Activated T-cell treated with anti-CD3 and anti-CD28 coated beads for 1 hour (primary cell): ENCODE measurements at places on chromosomes 16 and 17.

GRCh38 chr17:67532326-67532871 lies 155.3 kb downstream of the PITPNC1 start:
- DNase-seq: no peak

GRCh38 chr16:19879241-19879792 lies 5.3 kb downstream of the GPRC5B start:
- DNase-seq: no peak

GRCh38 chr16:73418691-73419090 lies 370.8 kb upstream of the ZFHX3 start:
- no peak for DNase-seq

- DNase-seq: no peak
Observed at GRCh38 chr16:71780521-71781089, 28.0 kb downstream of the AP1G1 start.

GRCh38 chr16:19027416-19027815 lies 40.0 kb upstream of the COQ7 start:
- no peak for DNase-seq

GRCh38 chr16:86714166-86714565 lies 135.8 kb downstream of the FOXL1 start:
- DNase-seq: no peak

DNA sequence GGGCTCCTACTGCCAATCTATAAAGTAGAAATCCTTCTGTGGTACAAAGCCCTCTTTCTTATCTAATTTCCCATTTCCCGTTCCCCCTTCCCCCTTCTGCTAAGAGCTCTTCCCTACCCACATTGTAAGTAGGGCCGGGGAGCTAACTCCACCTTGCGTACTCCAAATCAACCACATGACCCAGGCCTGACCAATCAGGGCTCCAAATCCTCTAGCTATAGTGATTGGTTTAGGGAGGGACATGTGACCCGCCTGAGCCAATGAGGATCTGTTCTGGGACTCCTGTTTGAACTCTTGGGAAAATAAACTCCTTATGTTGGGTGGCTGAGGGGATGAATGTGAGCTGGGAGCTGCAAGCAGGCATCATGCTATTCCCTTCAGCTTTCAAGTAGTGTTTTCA lies 40.9 kb upstream of the MEOX1 start:
- no peak for DNase-seq

DNA sequence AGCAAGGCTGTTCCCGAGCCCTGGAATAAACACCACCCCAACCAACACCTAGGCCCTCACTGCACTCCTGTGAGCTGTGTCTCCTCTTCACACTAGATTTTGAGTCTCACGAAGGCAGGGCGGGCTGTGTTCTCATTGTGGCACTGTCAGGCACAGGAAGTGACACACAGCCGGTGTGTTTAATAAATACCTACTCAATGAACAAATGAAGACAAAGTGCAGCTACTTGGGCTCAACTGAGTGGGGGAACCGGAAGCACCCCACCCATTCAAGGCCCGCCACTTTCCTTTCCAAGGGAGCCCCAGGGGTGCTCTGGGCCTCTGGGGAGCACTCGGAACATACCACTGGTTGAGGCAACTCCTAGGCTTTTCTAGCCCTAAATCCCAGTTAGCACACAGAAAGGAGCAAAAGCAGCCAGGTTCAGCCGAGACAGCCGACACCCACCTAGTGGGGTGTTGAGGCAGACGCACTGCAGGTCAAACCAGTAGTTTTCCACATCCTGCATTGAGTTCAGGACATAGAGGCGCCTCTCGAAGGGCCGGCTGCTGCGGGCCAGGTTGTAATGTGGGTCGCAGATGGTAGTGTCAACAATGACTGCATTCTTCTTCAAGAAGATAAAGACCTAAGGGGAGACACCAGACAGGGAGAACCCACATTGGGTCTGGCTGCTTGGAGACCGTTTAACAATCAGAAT lies 57.7 kb downstream of the GTF3C1 start:
- DNase-seq: no peak

GRCh38 chr16:55621771-55622170 lies 34.0 kb upstream of the SLC6A2 start:
- no peak for DNase-seq

DNA sequence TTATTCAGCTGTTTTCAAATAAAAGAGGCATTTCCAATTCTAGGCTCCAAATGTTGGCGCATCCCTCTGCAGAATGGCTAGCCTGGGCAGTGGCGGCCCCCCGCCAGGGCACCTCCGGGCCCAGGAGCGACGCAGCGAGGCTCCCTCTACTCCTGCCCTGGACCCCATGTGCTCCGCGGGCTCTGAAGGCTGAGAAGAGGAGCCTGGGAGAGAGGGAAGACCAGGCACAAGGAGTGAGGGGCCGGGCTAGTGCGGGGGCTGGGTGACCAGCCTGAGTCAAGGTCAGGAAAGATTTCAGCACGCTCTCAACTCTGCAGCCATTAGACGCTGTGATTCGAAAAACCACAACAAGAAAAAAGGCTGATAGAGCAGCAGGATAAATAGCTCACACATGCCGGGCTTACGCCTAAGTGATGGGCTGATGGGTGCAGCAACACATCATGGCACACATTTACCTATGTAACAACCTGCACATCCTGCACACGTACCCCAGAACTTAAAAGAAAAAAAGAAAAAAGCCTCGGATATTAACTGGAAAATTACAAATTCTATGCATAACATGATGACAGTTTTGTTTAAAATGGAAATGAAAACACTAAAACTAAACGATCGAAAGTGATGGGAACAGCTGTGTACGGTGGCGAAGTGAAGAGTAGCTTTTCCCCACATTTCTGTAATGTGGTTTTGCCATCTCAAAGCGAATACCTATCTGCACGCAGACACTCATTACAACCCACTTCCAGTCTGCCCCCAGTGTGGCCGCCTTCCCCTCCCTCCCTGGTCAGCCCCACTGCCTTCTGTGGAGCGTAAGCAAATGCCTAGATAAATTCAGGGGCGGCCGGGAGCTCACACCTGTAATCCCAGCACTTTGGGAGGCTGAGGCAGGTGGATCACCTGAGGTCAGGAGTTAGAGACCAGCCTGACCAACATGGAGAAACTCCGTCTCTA lies 44.4 kb downstream of the MAP1LC3B start:
- no peak for DNase-seq

DNA sequence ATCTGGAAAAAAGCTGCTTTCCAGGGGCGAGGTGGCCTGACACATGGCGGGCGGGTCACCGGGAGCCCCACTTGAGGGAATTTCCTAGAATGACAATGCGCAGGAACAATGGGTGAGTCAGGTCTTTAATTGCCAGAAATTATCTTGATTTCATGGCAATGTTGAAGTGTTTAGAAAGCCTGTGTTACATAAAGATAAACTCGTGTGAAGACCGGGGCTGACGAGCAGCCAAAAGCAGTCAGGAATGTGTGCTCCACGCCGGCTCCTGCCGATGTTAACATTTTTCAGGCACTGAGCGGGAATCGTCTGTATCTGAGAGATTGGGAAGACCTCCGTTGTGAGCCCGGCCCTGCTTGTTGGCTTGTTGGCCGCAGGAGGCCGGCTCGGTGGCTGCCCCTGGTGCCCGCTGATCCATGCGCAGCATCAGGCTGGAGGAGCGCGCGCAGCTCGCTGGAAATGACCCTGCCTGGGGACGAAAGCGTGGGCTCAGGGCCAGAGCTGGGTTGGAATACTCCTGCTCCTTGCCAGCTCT lies 353.1 kb downstream of the FOXL1 start:
- DNase-seq: no peak

DNA sequence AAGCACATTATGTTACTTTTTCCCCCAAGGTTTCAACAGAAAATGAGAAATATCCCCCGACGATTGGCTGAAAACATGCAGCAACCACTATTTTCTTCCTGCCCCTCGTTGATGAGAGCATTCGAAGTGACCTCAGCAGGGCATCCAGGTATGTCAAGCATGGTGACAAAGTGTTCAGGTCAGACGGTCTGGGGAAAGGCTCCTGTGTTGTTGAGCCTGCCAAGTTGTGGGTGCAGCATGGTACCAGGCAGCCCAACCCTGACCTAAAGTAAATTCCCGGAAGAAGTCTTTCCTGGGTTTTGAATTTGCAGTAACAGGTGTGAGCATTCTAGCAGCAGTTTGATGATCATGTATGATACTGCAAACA lies 51.7 kb upstream of the SEC14L1 start:
- no peak for DNase-seq

GRCh38 chr16:73337373-73338296 lies 289.7 kb upstream of the ZFHX3 start:
- DNase-seq: no peak

DNA sequence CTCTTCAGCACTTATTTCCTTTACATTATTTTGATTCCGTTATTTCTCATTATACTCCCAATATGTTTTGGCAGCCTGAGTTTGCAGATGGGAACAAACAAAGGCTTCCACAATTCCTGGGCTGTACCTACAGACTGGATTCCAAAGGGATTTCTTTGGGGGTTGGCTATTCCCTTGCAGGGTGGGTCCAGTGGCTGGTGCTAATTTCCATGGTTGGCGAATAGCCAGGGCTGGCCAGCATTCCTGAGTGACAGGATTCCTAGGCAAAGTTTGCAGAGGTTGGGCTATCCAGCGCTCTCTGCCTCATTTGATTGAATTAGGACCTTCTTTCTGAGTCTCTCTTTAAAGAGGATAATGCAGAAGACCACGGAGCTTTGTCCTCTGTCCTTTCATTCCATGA lies 207.4 kb downstream of the MAF start:
- no peak for DNase-seq
